B cell (primary cell): ENCODE measurements at places on chromosomes 3 and 15. TPM values are rescaled to one million over a fixed set of nuclear protein-coding genes. Genes with fewer than 3 reads are reported as not detected.

Gene OSTN
- polyA plus RNA-seq = not detected in 2 replicates

Gene CRYGS
- 3.4 and 3.6 TPM in 2 replicates for polyA plus RNA-seq

GRCh38 chr15:35679186-35679585 is 133.2 kb upstream of the DPH6 start:
- H3K27ac ChIP-seq = no peak overlapping the region
- no peak overlapping the region for H3K4me3 ChIP-seq
- no peaks in the 10 kb centered on the region for H3K27me3 ChIP-seq

GRCh38 chr3:72274493-72275330 is 489.8 kb upstream of the PROK2 start:
- peak; percentile 77 for DNase-seq
- H3K36me3 ChIP-seq = no peaks in the 10 kb centered on the region
- peak overlapping the region; percentile 41 for H3K27ac ChIP-seq
- H3K4me1 ChIP-seq = peaks cover 68% of the 10 kb centered on the region

Gene ARHGEF3
- polyA plus RNA-seq = 24.4 and 33.5 TPM in 2 replicates

DNA sequence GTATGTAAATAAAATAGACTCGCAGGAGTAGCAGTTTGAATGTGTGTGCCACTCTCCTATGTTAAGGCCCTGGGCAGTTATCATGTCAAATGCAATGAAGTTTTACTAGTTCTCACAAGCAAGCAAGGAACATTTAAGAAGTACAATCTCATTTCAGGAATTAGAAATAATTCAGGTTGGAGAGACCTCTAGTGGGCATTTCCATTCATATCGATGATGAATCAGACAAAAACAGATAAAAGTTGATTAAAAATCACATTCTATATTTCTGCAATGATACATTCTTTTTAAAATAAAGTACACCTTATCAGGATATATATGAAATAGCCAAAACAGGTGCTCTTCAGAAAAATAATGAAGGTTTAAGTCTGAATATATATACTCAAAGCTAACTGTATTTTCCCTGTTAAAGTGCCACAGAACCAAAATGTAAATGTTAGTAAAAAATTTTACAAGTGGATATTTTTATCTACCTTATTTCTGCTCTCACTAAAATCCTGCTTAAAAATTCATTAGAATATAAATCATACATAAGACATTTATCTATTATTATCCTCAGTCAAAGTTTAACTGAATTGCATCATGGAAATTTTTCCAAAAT is 492.4 kb upstream of the FRG2C start:
- no peaks in the 10 kb centered on the region for H3K36me3 ChIP-seq
- no peaks in the 10 kb centered on the region for H3K27me3 ChIP-seq
- no peak for DNase-seq
- no peak overlapping the region for H3K27ac ChIP-seq
- H3K4me3 ChIP-seq = no peak overlapping the region
- no peaks in the 10 kb centered on the region for H3K4me1 ChIP-seq

- no peaks in the 10 kb centered on the region for H3K4me1 ChIP-seq
- no peaks in the 10 kb centered on the region for H3K36me3 ChIP-seq
- peaks cover 3% of the 10 kb centered on the region for H3K27me3 ChIP-seq
- no peak overlapping the region for H3K4me3 ChIP-seq
- no peak overlapping the region for H3K27ac ChIP-seq
Observed at GRCh38 chr3:45199837-45200648, 26.0 kb downstream of the TMEM158 start.

GRCh38 chr15:60137711-60138396 is 133.7 kb downstream of the FOXB1 start:
- peaks cover 7% of the 10 kb centered on the region for H3K27me3 ChIP-seq
- no peak overlapping the region for H3K4me3 ChIP-seq
- no peaks in the 10 kb centered on the region for H3K4me1 ChIP-seq
- H3K36me3 ChIP-seq = no peaks in the 10 kb centered on the region
- no peak for DNase-seq

DNA sequence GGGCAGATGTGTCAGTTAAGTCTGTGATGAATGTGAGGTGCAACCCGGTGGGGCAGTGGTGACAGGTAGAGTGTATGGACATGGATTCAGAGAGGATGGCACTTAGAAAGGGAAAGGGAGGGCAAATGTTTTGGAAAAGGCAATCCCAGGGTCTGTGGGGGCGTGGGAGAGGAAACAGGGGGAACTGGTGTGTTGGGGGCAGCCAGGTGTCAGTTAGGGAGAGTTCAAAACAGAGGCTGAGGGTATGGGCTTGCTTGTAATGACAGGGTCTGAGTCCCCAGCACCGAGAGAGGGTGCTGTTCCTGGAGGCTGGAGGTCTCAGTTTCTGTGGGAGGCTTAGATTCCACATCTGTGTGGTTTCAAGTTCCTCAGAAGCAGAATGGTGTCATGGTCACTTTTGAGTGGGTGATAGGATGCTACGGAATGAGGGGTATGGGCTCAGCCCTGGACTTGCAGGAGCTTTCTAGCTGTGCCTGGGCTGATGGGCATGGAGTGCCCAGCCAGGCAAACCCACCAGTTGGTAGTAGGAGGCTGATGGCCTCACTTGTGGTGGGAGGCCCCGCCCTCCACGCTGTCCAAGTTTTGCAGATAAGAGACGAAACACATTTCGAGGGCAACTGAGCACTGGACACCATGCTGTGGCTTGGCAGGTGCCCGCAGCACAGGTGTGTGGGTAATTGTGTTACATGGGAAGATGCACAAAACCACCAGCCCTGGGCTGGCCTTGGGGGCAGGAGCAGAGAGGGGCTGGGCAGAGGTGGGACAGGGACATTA is 209.4 kb downstream of the RPLP1 start:
- no peak overlapping the region for H3K27ac ChIP-seq
- no peak overlapping the region for H3K4me3 ChIP-seq
- no peaks in the 10 kb centered on the region for H3K36me3 ChIP-seq
- H3K27me3 ChIP-seq = peaks cover 3% of the 10 kb centered on the region
- DNase-seq = no peak
- H3K4me1 ChIP-seq = peaks cover 18% of the 10 kb centered on the region

DNA sequence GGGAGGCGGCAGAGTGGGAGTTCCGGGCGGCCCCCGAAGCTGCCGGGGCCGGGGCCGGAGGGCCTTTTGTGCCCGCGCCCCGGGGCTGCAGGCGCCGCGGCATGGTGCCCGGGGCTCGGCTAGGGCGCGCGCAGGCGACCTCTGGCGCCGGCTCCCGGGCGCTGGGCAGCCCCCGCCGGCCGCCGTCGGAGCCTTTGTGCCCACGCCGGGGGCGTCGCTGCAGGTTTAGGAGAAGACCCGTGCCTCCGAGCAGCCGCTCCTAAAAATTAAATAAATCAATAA is 299 bp downstream of the PAQR9 start:
- DNase-seq = no peak
- no peaks in the 10 kb centered on the region for H3K36me3 ChIP-seq
- no peak overlapping the region for H3K27ac ChIP-seq
- no peaks in the 10 kb centered on the region for H3K27me3 ChIP-seq
- no peak overlapping the region for H3K4me3 ChIP-seq

- peaks cover 30% of the 10 kb centered on the region for H3K4me1 ChIP-seq
- H3K4me3 ChIP-seq = no peak overlapping the region
- no peak for DNase-seq
- no peaks in the 10 kb centered on the region for H3K27me3 ChIP-seq
- peak overlapping the region; percentile 73 for H3K27ac ChIP-seq
- peaks cover 2% of the 10 kb centered on the region for H3K36me3 ChIP-seq
Observed at GRCh38 chr15:41292521-41292920, 39.9 kb downstream of the OIP5 start.

DNA sequence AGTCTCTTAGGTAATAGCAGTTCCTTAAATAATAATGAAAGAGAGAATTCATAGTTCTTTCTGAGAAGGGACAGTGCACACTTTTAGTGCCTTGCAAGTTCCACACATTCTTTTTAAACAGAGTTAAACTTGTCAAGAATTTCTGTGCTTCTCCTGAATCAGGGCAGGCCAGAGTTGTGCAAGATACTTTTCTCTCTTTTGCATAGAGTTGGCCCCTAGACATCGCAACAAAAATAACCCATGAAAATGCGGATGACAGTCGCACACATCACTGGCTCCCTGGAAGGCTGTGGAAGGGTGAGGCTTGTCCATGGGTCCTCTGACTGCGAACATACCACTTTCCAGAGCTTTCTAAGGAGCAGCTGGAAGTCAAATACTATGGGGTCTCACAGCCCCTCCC is 40.1 kb downstream of the FBLN2 start:
- DNase-seq = no peak
- no peak overlapping the region for H3K27ac ChIP-seq
- no peak overlapping the region for H3K4me3 ChIP-seq
- no peaks in the 10 kb centered on the region for H3K36me3 ChIP-seq
- no peaks in the 10 kb centered on the region for H3K27me3 ChIP-seq
- no peaks in the 10 kb centered on the region for H3K4me1 ChIP-seq

DNA sequence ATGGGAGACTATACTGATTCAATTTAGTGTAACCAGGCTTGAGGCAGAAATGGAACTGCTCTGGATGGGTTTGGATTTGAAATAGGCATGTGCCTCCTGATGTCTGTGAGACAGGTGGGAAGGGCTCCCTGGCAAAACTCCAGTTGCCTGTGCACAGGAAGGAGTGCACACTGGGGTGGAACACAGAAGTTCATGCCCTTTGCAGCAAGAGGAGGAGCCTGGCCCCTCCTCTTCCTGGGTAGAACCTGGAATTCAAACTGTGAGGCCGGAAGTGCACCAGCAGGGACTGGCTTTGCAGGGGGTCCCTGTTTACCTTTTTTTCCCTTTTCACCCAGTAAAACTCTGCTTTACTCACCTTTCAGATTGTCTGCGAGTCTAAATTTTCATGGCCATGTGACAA is 99.9 kb downstream of the GMPS start:
- H3K27me3 ChIP-seq = no peaks in the 10 kb centered on the region
- H3K4me1 ChIP-seq = no peaks in the 10 kb centered on the region
- DNase-seq = no peak
- H3K27ac ChIP-seq = no peak overlapping the region
- no peak overlapping the region for H3K4me3 ChIP-seq

DNA sequence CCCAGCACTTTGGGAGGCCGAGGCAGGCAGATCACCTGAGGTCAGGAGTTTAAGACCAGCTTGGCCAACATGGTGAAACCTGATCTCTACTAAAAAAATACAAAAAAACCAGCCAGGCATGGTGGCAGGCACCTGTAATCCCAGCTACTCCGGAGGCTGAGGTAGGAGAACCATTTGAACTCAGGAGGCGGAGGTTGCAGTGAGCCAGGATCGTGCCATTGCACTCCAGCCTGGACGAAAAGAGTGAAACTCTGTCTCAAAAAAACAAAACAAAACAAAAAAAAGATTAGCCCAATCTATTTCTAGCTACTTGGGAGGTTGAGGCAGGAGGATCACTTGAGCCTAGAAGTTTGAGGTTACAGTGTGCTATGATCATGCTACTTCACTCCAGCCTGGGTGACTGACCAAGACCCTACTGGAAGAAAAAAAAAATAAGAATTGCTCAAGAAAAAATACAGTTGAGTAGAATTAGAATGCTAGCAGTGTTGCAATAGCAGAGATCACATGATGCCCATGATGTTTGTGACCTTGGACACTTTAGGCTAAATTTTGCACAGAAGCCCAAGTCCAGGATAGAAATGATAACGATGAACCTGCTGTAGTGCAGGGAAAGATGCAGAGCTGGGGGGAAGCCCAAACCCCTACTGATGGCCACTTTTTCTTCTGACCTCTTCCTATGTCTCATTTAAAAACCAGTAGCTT is 162.2 kb downstream of the LPP start:
- no peak overlapping the region for H3K4me3 ChIP-seq
- H3K36me3 ChIP-seq = no peaks in the 10 kb centered on the region
- H3K27ac ChIP-seq = no peak overlapping the region
- DNase-seq = no peak
- peaks cover 10% of the 10 kb centered on the region for H3K4me1 ChIP-seq

- H3K36me3 ChIP-seq = no peaks in the 10 kb centered on the region
- DNase-seq = no peak
- no peaks in the 10 kb centered on the region for H3K4me1 ChIP-seq
Observed at GRCh38 chr15:80732167-80732566, 37.1 kb downstream of the ABHD17C start.

DNA sequence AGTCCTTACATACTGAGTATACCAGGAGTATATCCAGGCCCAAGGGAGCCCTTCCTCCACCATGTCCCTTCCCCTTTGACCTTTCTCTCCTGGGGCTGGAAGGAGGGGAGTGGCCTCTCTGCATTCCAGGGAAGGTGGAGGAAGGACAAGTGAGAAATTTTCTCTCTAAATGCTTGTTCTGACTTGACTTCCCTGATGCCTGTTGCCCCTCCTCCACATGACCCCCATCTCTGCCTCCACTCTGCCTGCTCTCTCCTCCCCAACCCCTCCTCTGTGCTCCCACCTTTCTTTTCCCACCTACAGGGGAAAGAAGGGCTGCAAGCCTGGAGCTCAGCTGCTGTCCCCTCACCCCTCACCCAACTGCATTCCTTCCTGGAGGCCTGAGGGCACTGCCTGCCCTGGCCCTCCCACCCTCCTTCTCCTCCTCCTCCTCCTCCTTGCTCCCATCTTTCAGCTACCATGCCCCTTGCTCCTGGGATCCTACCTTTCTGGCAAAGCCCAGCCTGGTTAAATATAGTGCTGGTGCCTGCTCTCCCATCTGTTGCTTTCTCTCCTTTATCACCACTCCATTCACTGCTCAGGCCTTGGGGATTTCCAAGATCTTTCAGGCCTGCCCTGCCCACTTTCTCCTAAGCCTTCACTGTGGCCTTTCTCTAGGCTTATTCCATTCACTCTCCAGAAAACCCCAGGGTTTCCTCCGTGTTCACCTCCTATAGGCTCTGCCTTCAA is 8.5 kb upstream of the DAG1 start:
- no peaks in the 10 kb centered on the region for H3K4me1 ChIP-seq
- no peak overlapping the region for H3K27ac ChIP-seq
- no peaks in the 10 kb centered on the region for H3K27me3 ChIP-seq

Gene CCDC39
- polyA plus RNA-seq = not detected in 2 replicates

DNA sequence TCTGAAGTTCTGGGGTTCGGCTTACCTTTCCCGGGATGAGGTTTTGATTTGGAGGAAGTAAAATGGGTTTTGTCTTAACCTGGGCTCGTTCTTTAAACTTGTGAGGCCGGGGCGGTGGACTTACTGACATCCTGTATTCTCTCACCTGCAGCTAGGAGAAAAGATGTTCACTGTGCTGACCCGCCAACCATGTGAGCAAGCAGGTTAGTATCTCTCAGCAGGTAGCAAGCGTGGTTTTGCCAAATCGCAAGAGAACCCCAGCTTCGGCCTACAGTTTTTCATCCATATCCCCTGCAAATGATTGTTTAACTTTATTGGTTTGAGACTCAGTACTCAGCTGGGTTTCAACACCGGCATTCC is 891 bp downstream of the ENTPD3 start:
- DNase-seq = no peak
- peaks cover 5% of the 10 kb centered on the region for H3K4me1 ChIP-seq
- no peak overlapping the region for H3K4me3 ChIP-seq
- no peak overlapping the region for H3K27ac ChIP-seq
- peaks cover 23% of the 10 kb centered on the region for H3K27me3 ChIP-seq

GRCh38 chr3:183394150-183394549 is 34.3 kb downstream of the MCF2L2 start:
- no peak overlapping the region for H3K27ac ChIP-seq
- no peaks in the 10 kb centered on the region for H3K36me3 ChIP-seq
- no peak overlapping the region for H3K4me3 ChIP-seq

DNA sequence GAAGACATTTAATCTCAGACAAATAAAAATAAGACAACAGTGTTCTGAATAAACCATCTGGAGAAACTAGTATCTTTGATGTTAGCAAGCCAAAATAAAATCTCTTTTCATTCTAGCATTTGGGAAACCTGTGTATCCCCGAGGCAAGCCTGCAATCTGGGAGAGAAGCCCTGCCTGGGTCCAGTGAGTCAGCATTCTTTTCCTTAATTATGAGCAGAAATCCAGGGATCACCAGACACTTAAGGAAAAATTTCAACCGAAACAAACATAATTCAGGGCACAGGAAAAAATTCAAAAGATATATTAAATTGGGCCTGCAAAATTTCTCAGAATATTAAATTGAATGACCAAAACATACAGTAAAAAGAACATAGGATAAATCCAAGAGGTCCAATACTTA is 4.2 kb downstream of the NCBP2 start:
- no peak overlapping the region for H3K4me3 ChIP-seq
- DNase-seq = no peak
- H3K4me1 ChIP-seq = peaks cover 21% of the 10 kb centered on the region
- H3K27ac ChIP-seq = no peak overlapping the region
- H3K36me3 ChIP-seq = no peaks in the 10 kb centered on the region

Gene ITIH1
- polyA plus RNA-seq = 1.5 and 2.0 TPM in 2 replicates
